IMR-90 (cell line): ENCODE measurements at places on chromosomes 13 and 19. TPM values are rescaled to one million over a fixed set of nuclear protein-coding genes. Genes with fewer than 3 reads are reported as not detected.

Gene TRAPPC2B
- total RNA-seq = 14.4 and 20.4 TPM in 2 replicates

Gene C19orf67
- total RNA-seq = not detected in 2 replicates

Gene EXOC3L2
- total RNA-seq = not detected in 2 replicates

- H3K27ac ChIP-seq = no peak overlapping the region
- no peaks in the 10 kb centered on the region for H3K27me3 ChIP-seq
- no peak overlapping the region for H3K4me3 ChIP-seq
- no peaks in the 10 kb centered on the region for H3K36me3 ChIP-seq
Observed at GRCh38 chr13:62207388-62207787, 791.7 kb upstream of the PCDH20 start.

GRCh38 chr13:58478858-58479257 lies 847.3 kb downstream of the PCDH17 start:
- no peak for DNase-seq
- no peak overlapping the region for H3K4me3 ChIP-seq
- no peaks in the 10 kb centered on the region for H3K4me1 ChIP-seq
- no peak overlapping the region for H3K27ac ChIP-seq
- no peaks in the 10 kb centered on the region for H3K36me3 ChIP-seq
- H3K27me3 ChIP-seq = no peaks in the 10 kb centered on the region

GRCh38 chr19:54188215-54188871 lies 1.0 kb downstream of the MBOAT7 start:
- H3K4me1 ChIP-seq = peaks cover 5% of the 10 kb centered on the region
- H3K36me3 ChIP-seq = peaks cover 23% of the 10 kb centered on the region
- peak overlapping the region; percentile 68 for H3K4me3 ChIP-seq
- no peaks in the 10 kb centered on the region for H3K27me3 ChIP-seq
- DNase-seq = peak; percentile 61
